ENCODE measurements at places on chromosomes 5 and 9. TPM values are rescaled to one million over a fixed set of nuclear protein-coding genes. Genes with fewer than 3 reads are reported as not detected.
A peak's percentile ranks its signal among the peaks of the same experiment; 100 is the strongest.

LCN9 gene
- polyA plus RNA-seq: not detected

UAP1L1 gene
- 4.1 TPM for polyA plus RNA-seq

GRCh38 chr9:85024374-85024773 is 354.8 kb downstream of the NTRK2 start:
- DNase-seq: no peak
- H3K36me3 ChIP-seq: no peaks in the 10 kb centered on the region
- no peaks in the 10 kb centered on the region for H3K4me1 ChIP-seq
- H3K4me3 ChIP-seq: no peak overlapping the region

DNA sequence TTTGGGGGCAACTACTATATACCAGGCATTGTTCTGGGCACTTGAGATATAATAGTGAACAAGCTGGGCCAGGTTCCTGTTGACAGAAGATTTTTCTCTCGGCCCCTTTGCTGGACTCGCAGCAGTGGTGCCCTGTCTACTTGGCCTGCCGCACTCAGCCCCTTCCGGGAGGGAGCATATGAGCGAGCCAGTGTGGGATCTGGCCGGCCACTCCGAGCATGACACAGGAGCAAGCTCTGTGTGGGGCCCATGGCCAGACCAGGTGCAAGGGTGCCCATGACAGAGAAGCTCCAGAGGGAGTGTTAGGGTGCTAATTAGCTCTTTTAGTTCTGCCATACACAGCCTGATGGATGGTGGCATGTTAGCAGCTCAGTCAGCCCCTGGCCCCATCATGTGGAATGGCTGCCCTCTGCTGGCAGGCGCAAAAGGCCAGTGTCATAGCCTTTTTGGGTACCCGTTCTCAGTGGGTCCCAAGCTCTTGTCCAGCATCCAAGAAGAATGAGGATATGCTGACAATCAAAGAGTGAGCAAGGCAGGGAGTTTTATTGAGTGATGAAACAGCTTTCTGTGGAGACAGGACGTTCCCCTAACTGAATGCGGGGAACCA is 9.3 kb upstream of the KIF4B start:
- H3K27me3 ChIP-seq: no peaks in the 10 kb centered on the region
- no peak for DNase-seq
- no peak overlapping the region for H3K4me3 ChIP-seq
- H3K27ac ChIP-seq: no peak overlapping the region

- H3K27me3 ChIP-seq: no peaks in the 10 kb centered on the region
- H3K4me1 ChIP-seq: peaks cover 13% of the 10 kb centered on the region
- H3K36me3 ChIP-seq: no peaks in the 10 kb centered on the region
- DNase-seq: no peak
- H3K27ac ChIP-seq: peak overlapping the region; percentile 65
Observed at GRCh38 chr5:177496070-177496726, 1.2 kb downstream of the PDLIM7 start.
